Left renal cortex interstitium (tissue), 4 donors: ENCODE measurements at places on chromosomes 2 and 18.

DNA sequence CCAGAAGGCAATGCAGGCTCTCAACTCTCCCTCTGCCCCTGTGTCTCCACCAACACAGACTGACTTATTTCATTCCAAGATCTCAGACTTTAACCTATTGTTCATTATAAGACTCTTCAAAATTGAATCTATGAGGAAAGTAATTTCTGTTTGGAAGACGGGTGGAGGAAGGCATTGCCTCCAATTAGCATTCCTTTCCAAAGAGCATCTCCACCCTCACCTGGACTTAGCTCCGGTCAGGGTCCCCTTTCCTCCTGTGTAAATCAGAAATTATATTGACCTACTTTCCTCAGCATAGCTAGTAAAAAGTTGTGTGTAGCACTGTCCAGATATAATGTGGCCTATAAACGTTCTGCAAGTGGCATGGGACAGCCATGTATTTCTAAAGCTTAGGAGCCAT, 230.4 kb upstream of the ACVR2A start:
- DNase-seq, result no peak

- no peak for DNase-seq
Measured at GRCh38 chr2:176733698-176734430, 464.6 kb downstream of the MTX2 start.

DNA sequence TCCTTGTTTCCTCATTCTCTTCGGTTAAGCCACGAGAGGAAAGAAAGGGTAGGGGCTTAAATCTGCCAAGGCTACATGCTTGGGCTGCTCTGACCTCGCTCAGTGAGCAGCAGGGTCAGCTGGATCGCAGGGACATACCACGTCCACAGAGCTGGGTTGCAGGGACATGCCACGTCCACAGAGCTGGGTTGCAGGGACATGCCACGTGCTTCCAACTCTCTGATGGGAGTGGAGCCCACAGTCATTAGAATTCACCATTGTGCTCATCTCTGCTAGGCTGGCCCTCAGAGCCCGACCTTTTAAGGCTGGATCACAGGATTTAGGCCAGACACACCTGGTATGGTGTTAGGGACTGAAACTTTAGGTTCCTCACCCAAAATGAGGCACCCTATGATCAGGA, 107.4 kb upstream of the SEC11C start:
- no peak for DNase-seq

DNA sequence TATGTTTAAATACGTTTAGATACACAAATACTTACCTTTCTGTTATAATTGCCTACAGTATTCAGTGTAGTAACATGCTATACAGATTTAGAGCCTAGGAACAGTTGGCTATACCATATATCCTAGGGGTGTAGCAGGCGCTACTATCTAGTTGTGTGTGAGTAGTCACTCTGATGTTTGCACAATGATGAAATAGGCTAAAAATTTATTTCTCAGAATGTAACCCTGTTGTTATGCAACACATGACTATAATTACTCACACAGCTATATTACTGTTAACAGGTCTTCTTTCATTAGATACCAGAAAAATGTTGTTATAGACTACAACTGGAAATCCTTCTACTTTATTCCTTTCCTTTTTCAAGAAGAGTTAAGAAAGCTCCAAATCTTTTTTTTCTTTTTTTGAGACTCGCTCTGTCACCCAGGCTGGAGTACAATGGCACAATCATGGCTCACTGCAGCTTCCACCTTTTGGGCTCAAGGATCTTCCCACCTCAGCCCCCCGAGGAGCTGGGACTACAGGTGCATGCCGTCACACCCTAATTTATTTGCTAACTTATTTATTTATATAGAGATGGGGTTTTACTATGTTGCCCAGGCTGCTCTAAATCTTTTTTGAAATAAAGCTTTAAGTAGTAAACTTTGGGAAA, 48.5 kb downstream of the C2orf74 start:
- no peak for DNase-seq

- DNase-seq, result no peak
Measured at GRCh38 chr18:64032312-64032711, 62.4 kb downstream of the SERPINB8 start.

DNA sequence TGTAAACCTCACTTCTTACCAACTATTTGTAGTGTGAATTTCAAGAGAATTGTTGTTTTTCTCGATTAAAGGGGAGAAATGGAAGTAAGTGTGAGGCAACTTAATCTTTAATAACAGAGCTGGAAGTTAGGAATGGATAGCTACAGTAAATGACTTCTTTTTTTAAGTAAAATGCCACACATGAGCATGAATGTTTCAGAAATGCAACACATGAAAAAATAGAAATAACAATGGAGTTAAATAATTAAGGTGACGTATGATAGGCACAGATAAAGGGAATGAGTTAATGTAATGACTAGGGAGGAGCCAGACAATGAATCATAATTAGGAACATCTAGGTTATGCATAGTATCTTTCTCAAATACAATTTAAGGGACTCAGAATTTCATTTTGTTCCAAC, 3.4 kb downstream of the REL start:
- DNase-seq, result no peak

DNA sequence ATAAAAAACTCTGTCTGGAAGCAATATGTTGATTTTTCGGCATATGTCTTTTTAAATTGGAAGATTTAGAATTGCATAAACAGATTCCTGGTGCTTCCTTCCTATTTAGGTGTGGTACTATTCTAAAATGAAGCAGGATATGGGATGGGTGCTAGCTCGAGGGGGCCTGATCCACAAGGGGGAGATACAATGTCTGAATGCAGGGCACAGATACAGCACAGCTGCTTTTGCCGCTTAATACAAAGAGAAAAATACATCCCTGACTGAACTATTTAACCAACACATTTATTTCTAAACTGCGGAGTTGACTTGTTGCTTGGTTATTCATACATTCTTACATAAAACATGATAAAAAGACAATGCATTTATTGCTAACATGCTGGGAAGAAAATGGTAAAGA, 169.1 kb downstream of the TMEFF2 start:
- no peak for DNase-seq
